A375 (cell line): ENCODE measurements at places on chromosomes 3 and 15. TPM values are rescaled to one million over a fixed set of nuclear protein-coding genes. Genes with fewer than 3 reads are reported as not detected.

MESP1 gene
- 6.0 and 8.9 TPM in 2 replicates for total RNA-seq

CFAP91 gene
- total RNA-seq = 0.50 and 2.3 TPM in 2 replicates

MGLL gene
- 25.0 and 28.4 TPM in 2 replicates for total RNA-seq

XRN1 gene
- total RNA-seq = 19.7 and 38.7 TPM in 2 replicates

CPNE9 gene
- 0.05 and 0.11 TPM in 2 replicates for total RNA-seq

PTPRG gene
- 28.0 and 31.0 TPM in 2 replicates for total RNA-seq

CPN2 gene
- total RNA-seq = not detected in 2 replicates

MITF gene
- 22.0 and 25.9 TPM in 2 replicates for total RNA-seq

FGF7 gene
- 0.08 and 0.66 TPM in 2 replicates for total RNA-seq

CASR gene
- total RNA-seq = not detected in 2 replicates

GOLGA8K gene
- not detected in 2 replicates for total RNA-seq

CD200R1 gene
- 0.05 TPM in 1 of 2 replicates, not detected in the other for total RNA-seq

LSAMP gene
- total RNA-seq = 2.4 and 3.0 TPM in 2 replicates

KIF15 gene
- total RNA-seq = 25.1 and 33.3 TPM in 2 replicates

ST3GAL6 gene
- total RNA-seq = 3.0 and 4.4 TPM in 2 replicates

NR1I2 gene
- total RNA-seq = not detected in 2 replicates

CFAP100 gene
- total RNA-seq = not detected in 2 replicates

MASP1 gene
- not detected in 2 replicates for total RNA-seq

THAP10 gene
- total RNA-seq = 2.2 and 3.7 TPM in 2 replicates

SAMMSON gene
- total RNA-seq = 3.6 and 6.4 TPM in 2 replicates

TKT gene
- total RNA-seq = 390 and 463 TPM in 2 replicates

ATP10A gene
- 9.6 and 10.7 TPM in 2 replicates for total RNA-seq

LMAN1L gene
- 0.16 and 0.64 TPM in 2 replicates for total RNA-seq

MUC13 gene
- total RNA-seq = 0.04 TPM in 1 of 2 replicates, not detected in the other

VWA5B2 gene
- total RNA-seq = 0.15 TPM in 1 of 2 replicates, not detected in the other

PRR20G gene
- total RNA-seq = not detected in 2 replicates

SCAANT1 gene
- total RNA-seq = 5.6 TPM in 1 of 2 replicates, not detected in the other

SCN5A gene
- total RNA-seq = 0.03 and 2.2 TPM in 2 replicates

CLDN16 gene
- total RNA-seq = not detected in 2 replicates

CHRNA5 gene
- 2.8 and 8.1 TPM in 2 replicates for total RNA-seq
